ENCODE measurements at places on chromosomes 1 and 21. TPM values are rescaled to one million over a fixed set of nuclear protein-coding genes. Genes with fewer than 3 reads are reported as not detected.

OLFM3 gene
- 1.2 TPM for polyA plus RNA-seq

DNA sequence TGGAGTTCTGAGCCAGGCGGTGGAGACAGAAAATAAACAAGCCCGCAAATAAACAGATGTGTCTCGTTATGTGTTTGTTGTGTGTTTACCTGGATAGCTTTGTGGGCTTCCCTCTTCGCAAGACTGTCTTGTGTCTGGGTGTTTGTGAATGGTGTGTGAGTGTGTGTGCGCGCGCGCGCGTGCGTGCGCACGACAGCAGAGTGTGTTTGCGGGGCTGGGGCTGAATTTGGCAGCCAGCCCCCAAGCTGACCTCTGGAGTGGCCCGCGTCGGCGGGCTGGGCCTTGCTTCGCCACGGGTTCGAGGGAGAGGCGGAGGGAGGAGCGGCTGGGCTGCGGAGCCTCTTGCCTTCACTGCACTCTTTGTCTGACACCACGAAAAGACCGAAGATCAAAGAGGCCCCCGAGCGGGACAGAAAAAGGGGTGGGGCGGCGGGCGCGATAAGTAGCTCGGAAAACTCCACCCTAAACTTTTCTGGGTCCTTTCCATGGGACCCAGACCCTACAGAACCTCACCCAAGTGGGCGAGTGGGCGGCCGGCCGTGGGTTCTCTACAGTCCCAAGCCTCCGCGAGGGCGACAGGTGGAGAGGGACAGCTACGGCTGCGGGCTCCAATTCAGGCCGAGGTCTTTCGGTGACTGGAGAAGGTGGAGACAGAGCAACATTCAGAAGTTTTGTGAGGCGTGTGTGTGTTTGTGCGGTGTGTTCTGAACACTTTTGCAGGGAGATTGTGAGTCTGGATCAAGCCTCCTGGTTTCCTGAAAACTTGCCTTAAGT lies 14.5 kb downstream of the PAX7 start:
- DNase-seq, result no peak

DNA sequence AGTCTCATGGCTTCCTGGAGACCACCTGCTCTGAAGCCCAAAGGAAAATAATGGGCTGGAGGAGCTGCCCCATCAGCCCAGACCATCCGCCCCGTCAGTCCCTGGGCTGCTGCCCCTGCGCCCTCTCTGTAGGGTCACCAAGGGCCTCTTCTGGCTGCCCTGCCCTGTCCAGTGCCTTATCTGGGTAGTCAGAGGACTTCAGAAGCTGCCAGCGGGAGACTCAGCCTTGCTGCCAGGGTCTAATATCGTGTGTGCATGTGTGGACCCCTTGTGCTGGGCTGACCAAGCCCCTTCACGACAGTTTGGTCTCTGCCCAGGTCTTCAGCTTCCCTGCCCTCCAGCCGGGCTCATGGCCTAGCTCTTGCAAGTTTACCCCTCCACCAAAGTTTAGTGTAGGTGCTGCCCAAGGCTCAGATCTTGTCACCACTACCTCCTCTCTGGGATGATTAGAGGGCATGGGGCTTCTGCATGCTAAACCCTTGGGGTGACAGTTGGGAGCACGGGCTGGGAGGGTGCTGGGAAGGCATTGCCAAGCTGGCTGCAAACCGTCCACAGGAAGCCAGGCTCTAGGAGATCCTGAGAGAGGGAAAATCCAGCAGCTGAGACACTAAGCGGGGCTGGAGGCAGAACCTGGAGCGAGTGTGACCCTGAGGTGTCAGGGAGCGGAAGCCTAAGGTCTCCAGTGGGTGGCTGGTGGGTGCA lies 20.6 kb downstream of the NENF start:
- no peak for DNase-seq

GRCh38 chr21:44942566-44942965 lies 2.7 kb downstream of the SLX9 start:
- no peak for DNase-seq

GRCh38 chr1:220700556-220701179 lies 10.5 kb downstream of the C1orf115 start:
- peak; percentile 48 for DNase-seq

- no peak for DNase-seq
These were observed 284.1 kb upstream of the BEND5 start for GRCh38 chr1:49060766-49061165.

GRCh38 chr1:234621657-234622335 lies 11.8 kb upstream of the IRF2BP2 start:
- DNase-seq, result no peak

- no peak for DNase-seq
These were observed 16.2 kb downstream of the LRRC8D start for GRCh38 chr1:89837036-89837481.

CDC14A gene
- polyA plus RNA-seq, result 1.8 TPM

RGS4 gene
- 50.7 TPM for polyA plus RNA-seq

PM20D1 gene
- not detected for polyA plus RNA-seq

DNA sequence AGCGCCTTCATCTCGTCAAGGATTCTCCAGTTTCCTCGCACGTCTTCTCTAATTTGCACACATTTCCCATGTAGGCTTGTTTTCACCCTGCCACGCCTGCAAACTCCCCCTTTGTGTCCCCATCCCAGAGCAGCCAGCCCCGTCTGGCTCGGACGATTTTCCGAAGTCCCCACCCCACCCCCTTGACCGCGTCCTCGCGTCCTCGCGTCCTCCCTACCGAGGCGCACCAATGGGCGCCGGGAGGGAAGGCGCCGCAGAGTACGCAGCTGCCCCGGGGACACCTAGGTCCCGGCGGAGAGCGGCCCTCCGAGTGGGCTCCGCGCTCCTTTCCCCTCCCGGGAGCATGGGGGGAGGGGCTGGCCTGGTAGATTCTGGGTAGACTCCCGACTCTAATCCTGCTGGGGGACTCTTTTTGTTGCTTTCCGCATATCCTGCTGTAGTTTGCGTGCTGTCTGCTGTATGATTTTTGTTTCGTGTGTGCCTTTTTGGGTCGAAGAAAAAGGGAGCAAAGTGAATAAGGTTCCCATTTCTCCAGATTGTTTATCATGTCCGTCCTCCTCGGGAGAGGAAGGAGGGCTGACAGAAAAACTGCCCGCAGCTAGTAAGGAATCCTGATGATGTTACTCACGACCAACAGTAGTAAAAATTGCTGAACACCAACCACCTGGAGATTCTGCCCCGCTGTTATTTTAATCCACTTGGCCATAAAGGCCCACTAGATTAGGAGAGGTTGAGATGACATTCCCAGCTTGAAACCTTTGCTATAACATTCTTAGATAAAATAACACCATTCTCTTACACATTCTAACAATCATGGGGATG lies 1.5 kb downstream of the CACHD1 start:
- DNase-seq, result peak; percentile 48

S1PR1 gene
- 27.3 TPM for polyA plus RNA-seq

ATP6V1G3 gene
- polyA plus RNA-seq, result not detected

EVI5 gene
- 1.5 TPM for polyA plus RNA-seq

GRCh38 chr1:212367474-212368072 lies 47.1 kb downstream of the PACC1 start:
- no peak for DNase-seq

DNA sequence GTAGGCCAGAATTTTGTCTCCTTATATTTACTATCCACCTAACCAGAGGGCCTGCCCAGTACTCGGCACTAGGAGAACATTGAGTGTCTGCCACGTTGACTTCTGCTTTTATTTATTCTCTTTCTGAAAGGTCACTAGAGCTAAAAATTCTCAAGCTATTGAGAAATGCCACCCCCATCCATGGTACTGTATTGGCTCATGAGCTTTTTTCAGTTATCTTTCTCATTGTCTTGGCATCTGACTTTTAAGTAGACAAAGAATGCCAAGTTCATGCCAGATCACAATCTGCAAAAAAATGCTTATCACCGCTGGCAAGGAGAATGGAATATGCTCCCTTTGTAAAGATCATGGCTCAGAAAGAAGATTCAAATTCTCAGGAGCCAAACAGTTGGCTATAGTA lies 49.8 kb upstream of the MROH9 start:
- no peak for DNase-seq

GRCh38 chr1:19006837-19007271 lies 50.4 kb upstream of the IFFO2 start:
- no peak for DNase-seq

DNA sequence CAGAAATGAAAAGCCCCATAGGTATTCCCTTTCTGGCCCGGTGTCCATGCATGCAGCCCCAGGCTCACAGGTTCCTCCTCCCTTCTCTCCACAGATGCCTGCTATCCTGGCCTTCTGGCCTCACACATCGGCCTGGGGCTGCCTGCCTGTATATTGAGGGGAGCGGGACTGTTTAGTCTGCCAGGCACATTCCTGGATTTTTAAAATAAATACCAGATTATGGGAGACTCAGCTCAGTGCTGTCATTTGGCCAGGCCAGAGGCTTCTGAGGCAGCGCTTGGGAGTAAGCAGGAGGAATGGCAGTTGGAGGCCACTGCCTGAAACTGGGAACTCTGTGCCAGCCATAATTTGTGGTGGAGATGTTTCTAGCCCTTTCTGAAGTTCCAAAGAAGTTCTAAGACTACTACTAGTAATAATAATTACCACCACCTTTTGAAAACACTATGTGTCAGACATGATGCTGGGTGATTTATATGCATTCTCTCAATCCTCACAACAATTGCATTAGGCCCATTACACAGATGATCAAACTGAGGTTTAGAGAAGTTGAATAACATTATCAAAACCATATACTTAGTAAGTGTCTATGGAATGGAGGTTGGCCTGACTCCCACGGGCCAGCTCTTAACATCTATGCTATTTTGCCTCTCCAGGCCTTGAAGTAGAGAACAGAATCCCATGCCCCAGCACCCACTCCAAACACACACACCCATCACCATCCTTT lies 107.6 kb downstream of the PLXNA2 start:
- DNase-seq, result no peak

GRCh38 chr21:42703965-42704364 lies 50.5 kb downstream of the PDE9A start:
- DNase-seq, result no peak

PRR9 gene
- polyA plus RNA-seq, result not detected

DNA sequence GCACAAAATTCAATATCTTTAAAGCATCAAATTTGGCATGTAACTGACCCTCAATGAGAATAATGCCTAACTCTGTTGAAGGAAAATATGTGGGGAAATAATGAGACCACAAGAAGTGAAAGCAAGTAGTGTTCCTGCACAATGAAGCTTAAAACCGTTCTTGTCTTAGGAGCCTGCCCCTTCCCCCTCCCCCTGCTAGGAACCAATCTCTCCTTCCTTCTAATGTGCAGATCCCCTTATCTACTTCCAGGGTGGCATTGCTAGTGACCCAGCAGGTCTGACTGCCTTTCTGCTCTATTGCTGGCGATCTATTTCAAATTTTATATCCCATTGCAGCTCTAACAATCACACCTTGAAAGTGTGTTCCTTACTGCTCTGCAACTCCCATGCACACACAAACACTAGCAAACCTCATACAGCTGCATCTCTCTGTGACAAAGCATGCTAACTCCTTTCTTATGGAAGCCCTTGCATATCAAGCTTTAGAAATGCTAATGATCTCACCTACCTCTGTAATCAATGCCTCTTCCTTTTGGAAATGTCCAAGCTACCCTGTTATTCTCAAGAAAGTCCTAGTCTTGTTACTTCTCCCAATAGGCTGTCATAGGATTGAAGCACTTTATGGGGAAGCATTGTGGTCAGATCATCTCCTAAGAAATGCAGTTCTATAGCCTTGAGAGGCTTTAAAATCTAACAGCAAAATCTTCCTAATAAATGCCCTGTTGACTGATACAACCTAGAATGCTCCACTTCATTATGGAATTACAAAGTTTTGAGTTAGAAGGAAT lies 26.5 kb downstream of the BCL9 start:
- DNase-seq, result no peak

TSSK3 gene
- not detected for polyA plus RNA-seq

SUSD4 gene
- polyA plus RNA-seq, result 5.4 TPM

HJV gene
- not detected for polyA plus RNA-seq

- no peak for DNase-seq
These were observed 92.9 kb upstream of the ERG start for GRCh38 chr21:38591218-38591537.

- DNase-seq, result peak; percentile 89
These were observed 26.5 kb downstream of the DMRTB1 start for GRCh38 chr1:53485478-53486394.

DNA sequence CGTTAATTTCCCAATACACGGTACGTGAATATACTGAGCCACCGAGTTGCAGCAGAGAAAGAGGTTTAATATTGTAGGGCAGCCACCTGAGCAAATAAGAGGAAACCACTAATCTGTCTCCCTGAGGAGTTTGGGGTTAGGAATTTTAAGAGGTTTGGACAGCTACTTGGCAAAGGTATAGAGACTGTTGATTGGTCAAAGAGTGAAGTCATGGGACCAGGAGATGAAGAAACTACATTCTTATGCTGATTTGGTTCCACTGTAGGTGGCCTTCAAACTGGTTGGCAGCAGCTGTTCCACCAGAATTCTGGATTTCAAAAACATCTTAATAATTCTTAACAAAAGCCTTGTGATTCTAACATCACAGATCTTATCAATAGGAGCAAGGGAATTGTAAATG lies 485.4 kb upstream of the PRMT6 start:
- DNase-seq, result no peak

DNA sequence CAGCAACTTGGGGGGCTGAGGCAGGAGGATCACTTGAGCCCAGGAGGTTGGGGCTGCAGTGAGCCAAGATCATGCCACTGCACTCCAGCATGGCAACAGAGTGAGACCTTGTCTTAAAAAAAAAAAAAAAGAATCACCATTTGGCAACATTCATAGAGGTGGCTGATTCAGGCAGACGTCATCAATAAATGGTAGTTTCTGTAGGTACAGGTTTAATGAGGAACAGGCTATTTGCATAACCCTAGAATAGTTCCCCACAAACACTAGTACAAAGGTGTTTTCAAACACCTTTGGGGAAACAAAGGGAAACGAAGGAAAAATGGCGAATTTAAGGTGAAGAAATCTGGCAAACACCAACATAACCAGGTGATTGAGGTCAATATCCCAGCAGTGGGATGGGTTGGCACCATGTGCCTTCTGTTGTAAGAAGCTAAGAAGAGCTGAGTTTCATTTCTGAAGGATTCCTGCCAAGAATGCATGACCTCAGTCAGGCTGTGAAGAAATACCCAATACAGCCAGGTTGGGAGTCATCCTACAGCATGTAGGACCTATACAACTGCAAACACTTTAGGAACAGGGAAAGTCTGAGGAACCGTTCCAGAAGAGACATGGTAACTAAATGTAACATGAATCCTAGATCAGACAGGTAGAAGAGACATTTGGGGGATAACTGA lies 5.6 kb downstream of the LPAR3 start:
- no peak for DNase-seq

NSL1 gene
- polyA plus RNA-seq, result 30.1 TPM

All from brain (organoid and tissue), 16 donors.